ENCODE measurements at places on chromosomes 11 and 22.

GRCh38 chr11:17720796-17721171 is 1.4 kb downstream of the MYOD1 start:
- no peak for DNase-seq

- DNase-seq = no peak
These were observed 20.4 kb downstream of the OR56B4 start for GRCh38 chr11:6127881-6128280.

DNA sequence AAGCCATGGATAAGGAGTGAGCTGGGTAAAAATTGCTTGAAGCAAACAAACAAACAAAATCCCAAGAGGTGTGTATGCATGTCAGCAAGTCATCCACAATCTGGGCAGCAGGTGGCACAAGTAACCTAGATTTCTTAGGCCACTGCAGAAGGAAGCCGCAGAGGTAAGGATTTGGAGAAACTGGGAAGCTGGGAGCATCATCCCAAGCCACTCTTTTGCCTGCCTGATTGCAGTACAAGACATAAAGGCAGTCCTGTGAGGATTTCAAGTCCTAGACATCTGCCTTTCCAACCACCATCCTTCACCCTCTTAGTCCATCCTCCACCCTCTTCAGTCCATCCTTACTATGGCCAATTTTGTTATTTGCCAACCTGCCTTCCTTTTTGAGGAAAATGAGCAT is 67.2 kb upstream of the BMAL1 start:
- no peak for DNase-seq

DNA sequence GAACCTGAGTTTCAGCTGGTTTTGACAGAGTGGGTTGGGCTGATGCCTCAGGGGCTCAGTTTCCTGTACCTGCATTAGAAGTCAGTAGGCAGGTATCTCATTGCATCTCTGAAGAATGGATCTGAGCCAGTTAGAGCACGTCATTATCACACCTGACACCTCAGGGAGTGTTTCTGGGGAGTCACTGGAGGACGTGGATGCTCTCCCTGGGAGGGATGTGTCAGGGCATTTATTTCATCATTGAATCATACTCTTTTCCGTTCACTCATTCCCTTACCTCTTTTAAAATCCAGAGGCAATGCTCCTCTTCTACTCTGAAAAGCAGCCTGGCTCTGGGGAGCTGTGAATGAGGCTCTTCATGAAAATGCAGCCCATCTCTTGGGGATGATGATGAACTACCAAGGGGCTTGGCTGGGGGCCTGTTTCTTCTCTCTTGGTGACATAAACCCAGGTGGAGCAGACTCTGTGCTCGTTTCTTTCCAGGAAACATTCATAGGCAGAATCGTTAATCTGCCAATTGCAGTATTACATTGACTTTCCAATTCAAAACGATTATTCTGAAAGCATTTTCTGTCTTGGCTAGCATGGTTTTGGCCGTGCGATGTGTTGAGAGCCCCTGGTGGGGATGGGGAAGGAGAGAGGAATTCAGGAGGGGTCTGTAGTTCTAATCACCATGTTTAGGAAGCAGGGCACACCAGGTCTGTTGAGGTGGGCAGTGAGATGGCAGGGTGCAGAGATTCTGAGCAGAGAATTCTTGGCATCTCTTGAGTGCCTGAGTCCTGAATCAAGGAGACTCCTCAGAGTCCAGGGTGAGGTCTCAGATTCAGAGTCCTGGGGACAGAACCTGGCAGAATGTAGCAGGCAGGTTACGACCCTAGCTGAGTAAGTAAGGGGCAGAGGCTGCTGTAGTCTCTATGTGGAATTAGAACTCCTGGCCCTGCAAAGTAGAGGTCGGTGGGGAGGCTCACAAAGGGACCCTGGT is 12.6 kb downstream of the PARVA start:
- DNase-seq = no peak

DNA sequence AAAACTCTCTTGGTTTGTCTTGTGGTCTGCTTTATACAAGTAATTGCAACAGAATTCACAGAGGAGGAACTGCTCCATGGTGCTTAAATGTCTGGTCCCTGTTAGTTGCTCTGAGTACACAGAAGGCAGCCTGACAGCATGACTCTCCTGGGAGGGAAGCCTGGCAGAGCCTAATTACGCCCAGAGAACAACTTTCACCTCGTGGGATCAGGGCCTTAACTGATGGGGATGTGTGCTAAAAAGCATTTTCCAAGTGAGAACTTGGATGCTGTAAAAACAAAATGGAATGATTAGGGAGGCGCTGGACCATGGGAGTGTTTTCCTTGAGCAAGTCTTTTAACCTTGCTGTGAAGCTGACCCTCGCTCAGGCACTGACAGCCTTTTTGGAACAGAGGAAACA is 154.0 kb upstream of the TENM4 start:
- no peak for DNase-seq

DNA sequence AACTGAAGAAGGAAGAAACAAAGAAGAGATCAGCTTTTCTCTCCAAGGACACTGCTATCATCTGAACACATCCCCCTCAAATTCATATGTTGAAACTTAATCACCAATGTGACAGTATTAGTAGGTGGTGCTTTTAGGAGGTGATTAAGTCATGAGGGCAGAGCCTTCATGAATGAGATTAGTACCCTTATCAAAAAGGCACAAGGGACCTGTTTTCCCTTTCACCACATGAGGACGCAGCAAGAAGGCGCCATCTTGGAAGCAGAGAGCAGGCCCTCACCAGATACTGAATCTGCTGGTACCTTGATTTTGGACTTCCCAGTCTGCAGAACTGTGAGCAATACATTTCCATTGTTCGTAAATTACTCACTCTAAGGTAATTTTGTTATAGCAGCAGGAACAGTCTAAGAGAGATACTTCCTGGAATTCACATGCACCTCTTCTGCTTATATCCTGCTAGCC is 20.9 kb upstream of the CREB3L1 start:
- DNase-seq = no peak
